ENCODE measurements at places on chromosomes 13 and 19.

DNA sequence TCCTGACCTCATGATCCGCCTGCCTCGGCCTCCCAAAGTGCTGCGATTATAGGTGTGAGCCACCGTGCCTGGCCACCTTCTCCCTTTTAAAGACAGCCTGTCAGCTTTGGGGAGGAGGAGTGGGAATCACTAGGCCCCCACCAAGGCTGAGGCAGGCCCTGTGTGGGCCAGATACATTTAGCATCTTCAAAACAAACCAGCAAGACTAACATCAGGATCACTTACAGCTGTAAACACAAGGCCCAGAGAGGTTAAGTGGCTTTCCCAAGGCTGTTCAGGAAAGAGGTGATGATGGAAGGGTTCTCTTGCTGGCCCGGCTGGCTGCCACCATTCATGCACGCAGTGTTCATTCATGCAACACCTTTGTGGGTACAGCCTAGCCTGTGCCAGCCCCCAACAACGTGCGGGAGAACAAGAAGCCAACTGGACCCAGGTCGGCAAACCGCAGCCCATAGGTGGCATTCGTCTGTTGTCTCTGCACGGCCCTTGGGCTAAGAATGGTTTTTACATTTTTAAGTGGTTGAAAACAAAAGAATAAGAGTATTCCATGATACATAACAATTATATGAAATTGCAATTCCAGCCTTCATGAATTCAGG lies 23.0 kb downstream of the IER2 start:
- DNase-seq, result no peak

GRCh38 chr13:112172641-112173251 lies 105.8 kb downstream of the SOX1 start:
- no peak for DNase-seq

DNA sequence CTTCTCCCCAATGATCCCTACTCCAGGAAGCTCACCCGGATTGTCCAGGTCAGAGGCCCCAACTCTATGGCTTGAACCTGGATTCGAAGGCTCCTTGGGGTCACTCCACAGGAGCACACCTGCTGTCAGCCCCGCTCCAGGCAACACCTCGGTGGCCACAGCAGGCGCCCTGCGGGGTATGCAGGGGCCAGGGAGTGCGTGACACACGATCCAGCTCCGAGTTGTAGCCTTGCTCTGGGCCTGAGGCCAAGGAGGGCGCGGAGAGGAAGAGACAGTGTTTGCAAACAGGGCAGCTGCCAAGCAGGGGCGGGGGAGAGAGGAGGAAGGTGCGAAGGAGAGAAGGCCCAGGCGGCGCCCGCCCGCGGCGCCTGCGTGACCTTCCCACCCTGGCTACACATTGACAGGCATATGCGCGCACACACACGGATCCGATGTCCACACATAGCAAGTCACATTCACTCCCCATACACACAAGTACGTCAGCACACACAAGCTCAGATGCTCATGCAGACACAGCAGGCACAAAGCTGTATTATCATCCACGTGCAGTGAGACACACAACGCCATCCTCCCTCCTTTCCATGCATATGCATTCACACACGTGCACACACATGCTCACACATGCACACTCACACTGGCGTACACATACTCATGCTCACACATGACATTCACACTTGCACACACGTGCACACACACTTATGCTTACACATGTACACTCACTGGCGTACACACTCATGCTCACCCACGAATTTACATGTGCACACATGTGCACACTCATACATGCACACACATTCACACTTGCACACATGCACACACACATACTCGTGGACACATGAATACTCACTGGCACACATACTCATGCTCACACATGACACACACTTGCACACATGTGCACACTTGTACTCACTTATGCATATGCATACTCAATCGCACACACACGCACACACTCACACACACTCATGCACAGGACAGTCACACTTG lies 10.4 kb downstream of the SBK2 start:
- no peak for DNase-seq

DNA sequence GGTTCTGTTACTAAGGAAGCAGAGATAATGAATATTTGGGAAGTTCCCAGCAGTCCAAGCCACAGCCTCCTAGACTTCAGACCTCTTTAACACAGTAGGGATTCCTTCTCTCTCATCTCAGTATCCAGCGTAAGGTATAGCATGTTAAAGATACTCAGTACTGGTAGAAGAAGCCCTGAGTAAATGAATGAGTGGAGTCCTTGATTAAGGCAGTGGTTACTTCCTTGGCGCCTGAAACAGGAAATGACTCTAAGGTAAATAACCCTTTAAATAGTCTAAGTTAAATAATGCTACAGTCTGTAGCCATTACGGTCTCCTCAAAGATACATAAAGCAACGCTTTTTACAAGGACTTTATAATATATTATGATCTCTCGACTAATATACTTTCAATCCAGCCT lies 650.8 kb upstream of the MIR17HG start:
- DNase-seq, result no peak

GRCh38 chr19:10812902-10813404 lies 23.1 kb downstream of the TMED1 start:
- DNase-seq, result no peak

GRCh38 chr13:38180670-38181069 lies 169.0 kb upstream of the UFM1 start:
- DNase-seq, result no peak

DNA sequence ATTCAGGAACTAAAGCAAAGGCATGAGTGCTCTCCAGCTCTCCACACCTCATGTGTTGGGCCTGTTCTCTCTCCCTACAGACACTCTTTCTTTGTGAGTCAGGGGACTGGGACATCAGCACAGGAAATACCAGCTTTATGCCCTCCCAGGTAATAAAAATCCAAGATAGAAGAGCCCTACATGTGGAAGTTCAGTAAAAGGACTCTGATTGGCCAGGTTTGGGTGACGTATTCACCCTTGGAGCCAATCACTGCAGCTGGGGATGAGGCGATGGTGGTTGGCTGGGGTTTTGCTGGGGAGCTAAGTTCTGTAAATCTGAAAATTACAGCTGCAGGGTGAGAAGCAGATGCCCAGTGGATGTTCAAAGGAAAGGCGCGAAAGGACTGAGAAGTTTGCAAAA lies 32.5 kb downstream of the CCDC70 start:
- no peak for DNase-seq

- DNase-seq, result no peak
These were observed 577 bp downstream of the ZNF181 start for GRCh38 chr19:34734537-34735103.

DNA sequence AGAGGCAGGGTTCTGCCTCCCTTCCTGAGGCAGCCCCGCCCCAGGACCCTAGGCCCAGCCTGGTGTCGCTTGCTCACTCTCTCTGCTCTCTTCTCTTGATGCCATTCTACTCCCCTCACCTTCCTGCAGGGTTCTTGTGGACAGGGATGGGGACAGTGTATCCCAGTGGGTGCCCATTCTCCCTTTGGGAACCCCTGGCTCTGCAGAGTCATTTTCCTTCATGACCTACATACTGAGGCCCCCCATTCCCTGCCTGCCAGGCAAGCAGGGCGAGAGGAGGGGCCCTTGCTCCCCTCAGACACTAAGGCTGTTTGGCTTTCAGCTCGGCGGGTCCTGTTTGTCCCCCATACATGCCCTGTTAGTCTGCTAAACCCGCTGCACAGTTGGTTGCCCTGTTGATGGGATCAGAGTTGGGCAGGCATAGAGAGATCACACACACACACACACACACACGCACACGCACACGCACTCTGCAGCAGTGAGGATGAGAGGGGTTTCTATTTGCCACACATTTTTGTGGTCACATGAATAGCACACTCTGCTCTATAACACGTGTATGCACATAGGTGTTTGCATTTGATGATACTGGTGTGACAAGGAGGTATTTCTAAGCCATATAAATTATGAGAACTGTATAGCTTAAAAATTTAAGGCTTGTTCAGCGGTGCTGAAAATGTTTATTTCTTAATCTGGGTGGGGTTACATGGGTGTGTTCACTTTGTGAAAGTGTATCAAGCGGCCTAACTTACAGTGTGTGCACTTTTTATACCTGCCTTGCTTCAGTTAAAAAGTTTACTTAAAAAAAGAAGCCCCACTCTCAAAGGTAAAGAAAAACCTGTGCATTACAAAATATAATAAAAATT lies 20.3 kb downstream of the NFIX start:
- no peak for DNase-seq

DNA sequence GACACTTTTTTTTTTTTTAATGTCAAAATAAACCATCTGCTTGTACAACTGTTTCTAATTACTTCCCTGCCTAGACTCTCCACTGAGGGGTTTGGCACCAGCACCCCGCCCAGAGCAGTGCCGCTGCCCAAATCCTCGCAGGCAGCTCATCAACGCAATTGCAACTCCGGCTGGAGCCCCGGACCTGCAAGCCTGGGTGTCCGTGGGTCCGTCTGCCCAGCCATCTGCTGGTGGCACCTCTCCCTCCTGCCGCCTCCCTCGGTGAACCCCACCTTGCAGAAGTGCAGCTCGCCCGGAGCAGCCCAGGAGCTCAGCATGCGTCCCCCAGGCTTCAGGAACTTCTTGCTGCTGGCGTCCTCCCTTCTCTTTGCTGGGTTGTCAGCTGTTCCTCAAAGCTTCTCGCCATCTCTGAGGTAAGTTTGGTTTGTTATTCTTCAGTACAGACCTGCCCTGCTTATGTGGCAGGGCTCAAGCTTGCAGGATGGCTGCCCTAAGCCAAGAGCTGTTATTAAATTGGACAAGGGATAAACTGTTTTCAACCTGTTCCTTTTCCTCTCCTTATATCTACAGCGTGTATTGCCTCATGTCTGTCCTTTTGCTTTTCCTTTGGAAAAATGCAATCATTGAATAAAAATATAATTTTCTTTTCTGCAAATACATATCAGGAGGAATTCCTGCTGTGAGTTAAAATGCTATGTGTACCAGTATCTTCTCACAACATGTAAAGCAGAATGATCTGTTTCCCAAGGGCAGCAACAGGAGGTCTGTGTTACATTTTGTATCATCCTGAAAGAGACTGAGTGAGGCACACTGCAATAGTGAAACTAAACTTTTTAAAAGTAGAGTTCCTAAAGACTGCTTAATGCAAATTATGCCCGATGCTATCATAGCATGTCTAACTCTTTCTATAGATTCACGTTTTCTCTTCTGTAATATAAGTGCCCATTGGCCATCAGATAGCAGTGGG lies at the start of gene ITGBL1:
Gene ITGBL1 (plus strand): TSS at position 157 of the 967 bp plus-strand sequence. CDS start 159 bp downstream, at position 316.
- no peak for DNase-seq

DNA sequence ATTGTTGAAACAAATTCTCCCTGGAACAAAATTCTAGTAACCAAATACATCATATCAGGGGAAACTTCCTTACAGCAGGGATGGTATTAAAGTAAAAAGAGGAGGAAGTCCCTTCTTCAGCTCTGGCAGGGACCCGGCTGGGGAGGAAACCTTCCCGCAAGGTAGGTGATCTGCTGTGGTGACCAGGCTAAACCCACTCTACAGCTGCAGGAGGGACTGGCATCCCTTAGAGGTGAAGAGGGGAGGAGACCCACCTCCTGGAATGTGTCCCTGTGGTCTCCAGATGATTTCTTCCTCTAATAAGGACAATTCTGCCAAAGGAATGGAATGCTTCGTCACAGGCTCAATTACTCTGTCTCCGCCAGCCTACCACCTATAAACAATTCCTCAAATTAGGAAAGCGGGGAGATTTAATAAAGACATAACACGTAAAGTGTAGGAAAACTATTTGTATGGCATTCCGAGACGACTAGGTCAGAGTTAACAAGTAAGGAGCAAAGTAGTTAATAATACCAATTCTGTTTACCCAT lies 637 bp upstream of the PDS5B start:
- DNase-seq, result no peak

- no peak for DNase-seq
These were observed 52.6 kb downstream of the ALOX5AP start for GRCh38 chr13:30787738-30788525.
